ENCODE measurements at places on chromosomes 12 and 14.

DNA sequence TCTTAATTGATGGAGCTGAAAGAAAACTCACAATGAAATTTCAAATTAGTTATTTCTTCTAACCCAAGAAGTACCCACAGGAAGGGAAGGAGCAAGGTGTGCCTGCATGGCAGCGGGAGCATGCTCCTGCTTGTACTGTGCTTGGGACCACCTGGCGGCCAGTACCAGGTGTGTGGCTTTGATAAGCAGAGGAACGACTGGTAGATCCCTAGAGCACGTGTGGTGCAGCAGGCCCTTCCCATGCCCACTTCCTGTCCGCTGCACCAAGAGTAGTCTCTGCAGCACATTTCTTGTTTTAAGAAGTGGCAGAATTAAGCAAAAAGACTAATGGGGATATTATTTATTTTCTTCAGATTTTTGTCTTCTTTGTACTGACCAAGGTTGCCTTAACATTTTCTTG is 122.3 kb upstream of the ATF1 start:
- DNase-seq, result no peak

DNA sequence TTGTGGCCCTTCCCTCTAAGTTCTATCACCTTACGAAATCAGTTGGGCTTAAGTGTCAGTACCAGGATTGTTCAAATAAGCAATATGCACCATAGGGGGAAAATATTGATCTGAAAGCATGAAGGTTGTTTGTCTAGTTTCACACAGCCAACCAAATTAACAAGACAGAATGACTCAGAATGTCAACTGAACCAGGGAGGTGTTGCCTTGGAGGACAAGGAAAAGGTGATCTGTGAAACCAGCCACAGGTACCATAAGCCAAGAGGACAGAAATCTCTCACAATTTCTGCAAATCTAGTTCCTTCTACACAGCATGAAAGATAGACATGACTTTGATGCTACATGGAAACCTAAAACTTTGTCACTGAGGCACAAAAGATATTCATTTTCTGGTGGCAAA is 297.9 kb downstream of the BCL11B start:
- no peak for DNase-seq

DNA sequence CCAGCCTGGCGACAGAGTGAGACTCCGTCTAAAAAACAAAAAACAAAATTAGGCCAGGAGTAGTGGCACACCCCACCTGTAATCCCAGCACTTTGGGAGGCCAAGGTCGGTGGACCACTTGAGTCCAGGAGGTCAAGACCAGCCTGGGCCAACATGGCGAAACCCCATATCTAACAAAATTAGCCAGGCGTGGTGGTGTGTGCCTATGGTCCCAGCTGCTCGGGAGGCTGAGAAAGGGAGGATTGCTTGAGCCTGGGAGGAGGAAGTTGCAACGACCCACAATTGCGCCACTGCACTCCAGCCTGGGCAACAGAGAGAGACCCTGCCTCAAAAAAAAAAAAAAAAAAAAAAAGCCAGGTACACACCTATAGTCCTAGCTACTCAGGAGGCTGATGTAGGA is 37.0 kb downstream of the KDM2B start:
- DNase-seq, result no peak

- no peak for DNase-seq
Observed at GRCh38 chr14:96059519-96060135, 20.5 kb downstream of the C14orf132 start.

DNA sequence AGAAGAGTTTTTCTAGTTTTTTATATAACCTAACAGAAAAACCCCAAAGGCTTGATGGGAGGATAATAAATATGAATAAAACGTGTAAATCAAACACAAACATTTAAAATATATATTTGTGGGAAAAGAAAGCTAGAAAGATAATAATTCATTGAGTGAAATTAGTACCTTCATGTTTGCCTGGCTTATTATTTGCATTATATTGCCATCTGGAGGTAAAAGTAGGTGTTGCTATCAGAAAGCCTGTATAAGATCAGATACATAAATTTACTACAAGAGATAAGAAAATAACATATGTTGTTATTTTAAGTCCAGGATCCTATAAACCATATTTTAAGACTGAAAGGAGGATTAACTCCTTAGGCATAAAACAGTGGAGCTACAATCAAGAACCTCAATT is 77.7 kb downstream of the NTS start:
- DNase-seq, result no peak

- no peak for DNase-seq
Observed at GRCh38 chr12:12975322-12976077, 23.5 kb upstream of the GPRC5D start.

DNA sequence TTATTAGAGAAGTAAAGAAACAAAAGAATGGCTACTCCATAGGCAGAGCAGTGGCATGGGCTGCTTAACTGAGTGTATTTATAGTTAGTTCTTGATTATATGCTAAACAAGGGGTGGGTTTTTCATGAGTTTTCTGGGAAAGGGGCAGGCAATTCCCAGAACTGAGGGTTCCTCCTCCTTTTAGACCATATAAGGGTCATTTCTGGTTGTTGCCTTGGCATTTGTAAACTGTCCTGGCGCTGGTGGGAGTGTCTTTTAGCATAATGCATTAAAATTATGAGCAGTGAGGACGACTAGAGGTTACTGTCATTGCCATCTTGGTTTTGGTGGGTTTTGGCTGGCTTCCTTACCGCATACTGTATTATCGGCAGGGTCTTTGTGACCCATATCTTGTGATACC is 40.1 kb downstream of the CCDC60 start:
- no peak for DNase-seq
